ENCODE measurements at places on chromosomes 4 and X. TPM values are rescaled to one million over a fixed set of nuclear protein-coding genes. Genes with fewer than 3 reads are reported as not detected.
A peak's percentile ranks its signal among the peaks of the same experiment; 100 is the strongest.

- DNase-seq = no peak
Observed at GRCh38 chr4:38310446-38311043, 350.3 kb downstream of the PTTG2 start.

RAB9A gene
- 18.7 TPM for total RNA-seq

DNA sequence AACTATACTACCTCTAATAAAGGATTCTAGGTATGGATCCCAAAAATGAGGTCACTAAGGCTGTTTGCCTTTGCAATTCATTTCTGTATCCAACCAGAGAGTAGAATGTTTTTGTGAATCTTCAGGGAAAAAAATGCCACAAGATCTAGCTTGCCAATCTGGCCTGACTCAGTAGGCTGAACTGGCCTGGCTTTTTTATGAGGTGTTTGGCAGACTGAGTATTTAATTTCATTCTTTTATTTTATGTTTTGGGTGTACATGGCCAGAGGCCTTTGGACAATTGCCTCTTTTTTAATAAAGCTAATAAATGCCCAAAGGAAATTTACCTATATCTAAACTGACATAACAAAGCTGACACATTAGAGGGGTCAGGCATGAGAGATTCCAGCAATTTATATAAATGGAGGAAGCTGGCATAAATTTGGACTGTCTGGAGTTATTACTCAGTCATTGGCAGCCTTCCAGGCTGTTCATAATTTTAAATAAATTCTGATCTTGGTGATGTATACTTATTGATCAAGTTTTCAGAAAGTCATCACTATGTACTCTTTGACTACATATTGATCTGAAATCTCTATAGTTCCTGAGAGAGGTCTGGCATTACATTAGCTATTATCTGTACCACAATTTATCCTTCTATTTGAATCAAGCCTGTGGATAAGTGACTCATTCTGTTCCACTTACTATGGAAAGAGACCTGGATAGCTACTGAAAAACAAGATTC, 376.4 kb upstream of the NOCT start:
- peak; percentile 72 for DNase-seq

DNA sequence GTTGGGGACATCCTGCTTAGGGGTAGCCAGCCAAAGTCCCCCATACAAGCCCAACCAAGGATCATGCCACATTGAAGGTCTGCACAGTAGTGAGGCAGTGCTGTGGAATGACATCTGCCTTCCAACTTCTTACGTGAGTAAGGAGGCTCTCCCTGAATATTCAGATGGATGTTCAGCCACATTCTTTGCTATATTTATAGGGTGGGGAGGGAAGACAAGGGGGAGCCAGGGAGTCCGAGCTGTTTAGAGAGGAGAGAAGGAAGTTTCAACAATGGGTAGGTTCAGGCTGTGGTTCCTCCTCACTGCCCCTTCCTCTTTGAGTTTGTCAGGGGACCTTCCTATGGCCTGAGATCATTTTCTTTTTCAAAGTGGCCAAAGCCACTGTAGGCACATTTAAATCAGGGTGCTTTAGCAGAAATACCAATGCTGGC, 29.8 kb downstream of the MSN start:
- DNase-seq = no peak

CT55 gene
- not detected for total RNA-seq

GRCh38 chrX:72125331-72126047, 6.2 kb downstream of the RTL5 start:
- DNase-seq = no peak

GRCh38 chr4:134215620-134216344, 14.2 kb upstream of the PABPC4L start:
- DNase-seq = no peak

- DNase-seq = no peak
Observed at GRCh38 chrX:153387987-153388721, 13.0 kb downstream of the PNMA6E start.

DNA sequence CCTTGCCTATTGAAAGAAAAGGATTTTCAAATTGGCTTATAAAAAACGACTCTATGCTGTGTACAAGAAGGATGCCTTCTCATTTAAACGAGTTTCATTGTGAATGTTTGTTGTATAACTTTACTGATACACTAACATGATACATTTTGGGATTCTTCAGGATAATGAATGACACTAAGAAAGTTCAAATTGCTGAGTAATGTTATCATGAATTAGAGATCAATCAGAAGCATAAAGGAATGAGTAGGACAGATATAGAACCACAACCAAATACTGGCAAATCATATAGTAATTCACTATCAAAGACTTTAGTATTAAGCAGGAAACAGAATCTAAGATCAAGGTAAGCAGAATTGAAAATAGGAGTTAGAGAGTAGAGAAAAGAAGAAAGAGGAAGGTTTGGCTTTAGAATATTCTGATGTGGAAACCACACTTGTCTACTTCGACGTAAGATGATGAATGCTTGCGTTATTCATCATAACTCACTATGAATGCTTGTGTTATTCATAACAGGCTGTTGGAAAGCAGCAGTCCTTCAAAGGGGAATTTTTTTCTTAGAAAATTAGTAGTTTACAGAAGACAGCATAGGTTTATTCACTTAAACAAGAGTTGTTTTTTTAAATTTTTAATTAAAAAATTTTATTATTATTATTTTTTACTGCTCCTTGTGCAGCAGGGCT, 13.4 kb downstream of the CCDC158 start:
- peak; percentile 32 for DNase-seq

DNA sequence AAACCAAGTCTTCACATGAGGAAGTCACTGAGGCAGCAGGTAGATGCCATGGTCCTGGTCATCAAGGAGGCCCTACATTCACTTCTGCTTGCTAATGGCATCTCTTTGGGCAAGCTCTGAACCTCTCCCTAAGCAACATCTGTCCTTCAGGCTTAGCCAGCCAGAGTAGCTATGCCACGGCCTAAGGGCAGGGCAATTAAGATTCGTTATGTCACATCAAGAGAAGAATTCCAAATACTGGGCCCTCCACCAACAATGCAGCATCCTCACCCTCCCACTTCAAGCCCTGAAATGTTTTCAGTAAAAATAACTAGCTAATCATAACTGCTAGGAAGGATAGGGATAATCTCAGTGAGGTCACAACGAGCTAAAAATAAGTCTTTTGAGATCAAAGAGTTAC, 120.7 kb upstream of the HCCS start:
- no peak for DNase-seq

CCNB3 gene
- total RNA-seq = 0.14 TPM

KCNIP4 gene
- not detected for total RNA-seq

PRKG2 gene
- total RNA-seq = 0.63 TPM

DNA sequence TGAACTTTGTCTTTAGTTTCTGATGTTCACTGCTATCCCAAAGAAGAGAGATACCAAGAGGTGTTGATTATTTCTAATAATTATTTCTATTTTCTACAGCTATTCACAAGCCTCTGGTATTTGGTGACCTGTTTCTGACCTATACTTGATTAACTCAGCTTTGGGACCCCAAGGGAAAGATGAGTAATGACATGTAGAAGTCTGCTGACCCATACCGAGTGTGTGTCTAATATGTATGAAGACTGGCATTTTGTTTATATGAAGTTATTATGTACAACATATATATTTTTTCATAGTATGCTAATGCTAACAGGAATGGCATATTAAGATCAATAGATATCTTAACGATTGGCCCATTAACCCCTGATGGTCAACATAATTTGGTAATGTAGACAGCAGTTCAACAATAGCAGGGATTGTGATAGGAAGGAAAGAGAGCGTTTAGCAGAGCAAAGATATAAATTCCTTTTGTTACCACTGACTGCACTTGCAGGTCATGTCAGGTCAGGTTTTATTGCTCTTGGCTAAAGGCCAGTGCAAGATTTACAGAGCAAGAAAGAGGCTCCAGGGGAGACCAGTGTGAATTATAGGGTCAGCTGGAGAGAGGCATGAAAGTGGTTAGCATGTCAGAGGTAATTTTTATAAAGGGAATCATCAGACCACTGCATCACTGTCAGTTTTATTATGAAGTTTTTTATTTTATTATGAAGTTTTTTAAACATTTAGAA, 94.7 kb upstream of the DIPK2B start:
- DNase-seq = peak; percentile 21

- no peak for DNase-seq
Observed at GRCh38 chrX:36573720-36574119, 434.4 kb upstream of the FAM47C start.

- peak; percentile 68 for DNase-seq
Observed at GRCh38 chr4:111113591-111113990, 490.7 kb upstream of the PITX2 start.

DNA sequence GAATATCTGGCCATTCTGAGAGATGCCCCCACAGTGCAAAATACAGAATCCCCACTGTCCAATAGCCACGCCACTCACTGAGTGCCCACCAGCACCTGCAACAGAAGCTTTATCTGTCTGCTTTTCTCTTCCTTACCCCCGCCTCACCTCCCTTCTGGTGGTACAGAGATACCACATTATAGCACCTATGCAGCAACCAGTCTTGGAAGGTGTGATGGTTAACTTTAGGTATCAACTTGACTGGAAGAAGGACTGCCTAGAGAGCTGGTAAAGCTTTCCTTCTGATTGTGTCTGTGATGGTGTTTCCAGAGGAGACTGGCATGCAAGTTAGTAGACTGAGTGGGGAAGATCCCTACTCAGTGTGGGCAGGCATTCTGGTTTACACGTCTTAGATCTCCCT, 61.8 kb upstream of the TXK start:
- no peak for DNase-seq

GK gene
- total RNA-seq = 2.4 TPM

GRCh38 chrX:63855896-63856295, 70.9 kb upstream of the ARHGEF9 start:
- peak; percentile 32 for DNase-seq

DNA sequence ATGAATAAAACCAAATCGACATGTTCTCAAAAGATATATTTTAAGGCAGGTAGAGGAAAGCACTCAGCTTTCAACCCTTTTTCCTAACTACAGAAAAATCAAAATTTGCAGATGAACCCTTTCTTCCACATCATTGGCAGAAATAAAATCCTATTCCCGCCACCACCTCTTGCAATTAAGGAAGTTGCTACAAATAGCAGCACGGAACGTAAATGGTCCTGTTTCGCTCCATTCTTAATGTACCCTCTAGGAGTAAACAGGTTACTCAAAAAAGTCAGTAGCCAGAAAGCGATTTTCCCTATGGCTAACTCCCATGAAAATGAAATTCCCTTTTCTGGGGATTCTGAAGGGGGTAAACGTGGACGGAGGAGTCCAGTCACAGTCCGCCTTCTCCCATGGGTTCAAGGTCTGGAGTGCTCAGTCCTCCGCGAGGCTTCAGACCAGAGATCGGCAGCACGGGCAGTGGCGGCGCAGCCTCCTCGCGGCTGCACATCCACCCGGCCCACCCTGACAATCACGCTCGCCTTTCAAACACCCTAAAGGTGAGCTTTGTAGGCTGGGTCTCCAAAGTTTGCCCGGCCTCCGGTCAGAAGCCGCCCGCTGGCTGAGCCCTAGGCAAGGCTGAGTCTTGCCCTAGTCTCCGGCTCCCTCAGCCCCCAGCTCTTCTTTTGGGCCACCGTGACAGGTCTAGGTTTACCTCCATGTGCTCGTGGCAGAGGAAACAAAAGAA, 1.8 kb downstream of the ATP11C start:
- DNase-seq = no peak

Data from foreskin keratinocyte (primary cell).